ENCODE measurements at places on chromosomes 2 and 18.

GRCh38 chr2:138267902-138268254 lies 233.7 kb upstream of the SPOPL start:
- H3K27me3 ChIP-seq = no peaks in the 10 kb centered on the region
- no peak overlapping the region for H3K27ac ChIP-seq
- H3K36me3 ChIP-seq = no peaks in the 10 kb centered on the region
- no peak for DNase-seq
- H3K4me3 ChIP-seq = no peak overlapping the region

- H3K36me3 ChIP-seq = no peaks in the 10 kb centered on the region
- H3K4me3 ChIP-seq = no peak overlapping the region
- no peaks in the 10 kb centered on the region for H3K27me3 ChIP-seq
- no peak overlapping the region for H3K27ac ChIP-seq
Measured at GRCh38 chr2:46241344-46241743, 55.9 kb upstream of the EPAS1 start.

DNA sequence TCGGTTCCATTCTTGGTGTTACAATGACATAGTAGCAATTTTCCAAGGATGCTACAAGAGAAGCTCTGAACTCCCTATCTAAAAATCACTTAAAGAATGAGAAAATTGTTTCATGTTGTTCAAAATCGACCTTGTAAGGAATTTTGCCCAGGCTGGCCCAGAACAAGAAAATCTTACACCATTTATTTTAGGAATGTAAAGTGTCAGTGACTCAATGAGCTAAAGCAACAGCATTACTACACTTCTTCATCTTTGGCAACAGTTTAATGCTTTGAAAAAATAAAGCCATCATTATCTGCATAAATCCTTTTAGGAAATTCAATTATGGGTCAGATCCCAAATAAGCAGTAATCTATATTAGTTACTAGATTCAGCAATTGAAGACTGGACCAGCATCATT lies 38.6 kb downstream of the SLC25A12 start:
- H3K4me1 ChIP-seq = no peaks in the 10 kb centered on the region
- peaks cover 37% of the 10 kb centered on the region for H3K36me3 ChIP-seq
- H3K4me3 ChIP-seq = no peak overlapping the region
- H3K27ac ChIP-seq = no peak overlapping the region
- DNase-seq = no peak

GRCh38 chr2:226953206-226953605 lies 117.4 kb downstream of the RHBDD1 start:
- H3K4me3 ChIP-seq = no peak overlapping the region
- no peak for DNase-seq

DNA sequence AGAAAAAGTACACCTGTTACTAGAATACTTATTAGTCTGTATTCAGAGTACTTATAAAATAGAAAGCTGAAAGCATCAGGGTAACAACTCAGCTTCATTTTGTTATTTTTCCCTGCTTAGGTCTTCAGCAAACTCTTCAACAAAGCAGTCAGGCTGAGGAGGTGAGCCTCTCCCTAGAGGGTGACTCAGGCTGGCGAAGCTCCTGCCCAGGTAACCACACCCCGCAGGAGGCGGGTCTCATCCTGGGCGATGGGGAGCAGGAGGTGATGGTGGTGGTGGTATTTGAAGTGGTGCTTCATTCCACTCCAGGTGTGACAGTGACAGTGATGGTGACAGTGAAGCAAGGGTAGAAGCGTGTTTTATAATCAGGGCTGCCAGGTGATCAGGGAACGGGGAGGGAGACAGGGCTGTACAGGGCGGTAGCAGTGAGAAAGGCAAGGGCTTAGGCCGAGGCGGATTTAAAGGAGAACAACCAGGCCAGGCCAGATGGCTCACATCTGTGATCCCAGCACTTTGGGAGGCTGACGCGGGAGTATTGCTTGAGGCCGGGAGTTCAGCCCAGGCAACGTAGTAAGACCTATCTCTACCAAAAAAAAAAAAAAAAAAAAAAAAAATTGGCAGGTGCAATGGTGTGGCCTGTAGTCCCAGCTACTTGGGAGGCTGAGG lies 127.1 kb downstream of the SOCS6 start:
- no peak for DNase-seq
- H3K27ac ChIP-seq = no peak overlapping the region
- H3K27me3 ChIP-seq = no peaks in the 10 kb centered on the region

DNA sequence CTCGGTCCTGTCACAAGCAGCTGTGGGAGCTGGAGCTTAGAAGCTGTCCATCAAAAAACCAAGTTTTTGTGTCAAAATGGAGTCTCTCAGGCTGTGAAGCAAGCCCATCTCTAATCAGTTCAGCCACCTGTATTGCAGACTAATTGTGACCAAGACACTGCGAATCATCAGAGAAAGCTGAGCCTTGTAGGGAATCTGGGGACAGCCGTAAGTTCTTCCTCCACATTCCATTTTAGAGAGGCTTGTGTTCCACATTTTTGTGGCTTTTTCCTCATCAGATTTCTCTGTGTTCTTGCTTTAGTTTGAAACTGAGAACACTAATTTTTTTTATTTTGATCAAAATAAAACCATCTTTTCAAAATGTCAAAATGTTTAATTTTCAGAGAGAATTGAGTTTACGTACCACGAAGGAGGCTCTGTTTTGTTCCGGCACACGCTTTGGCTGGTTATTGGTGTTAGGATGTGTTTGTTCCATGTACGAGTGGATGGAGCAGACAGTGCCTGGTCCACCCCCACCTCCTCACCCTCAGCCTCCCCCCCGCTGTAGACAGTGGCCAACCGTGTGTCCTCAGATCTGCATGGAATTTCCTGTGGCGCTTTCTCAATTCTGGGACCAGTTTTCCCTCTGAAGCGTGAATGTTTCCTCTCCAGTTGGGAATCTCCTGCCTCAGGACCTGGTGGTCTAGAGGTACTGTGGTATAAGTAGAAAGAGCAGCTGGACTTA lies 140.8 kb downstream of the AGAP1 start:
- no peak for DNase-seq
- H3K4me3 ChIP-seq = no peak overlapping the region
- H3K4me1 ChIP-seq = no peaks in the 10 kb centered on the region
- peaks cover 8% of the 10 kb centered on the region for H3K27me3 ChIP-seq
- no peak overlapping the region for H3K27ac ChIP-seq
- H3K36me3 ChIP-seq = no peaks in the 10 kb centered on the region

DNA sequence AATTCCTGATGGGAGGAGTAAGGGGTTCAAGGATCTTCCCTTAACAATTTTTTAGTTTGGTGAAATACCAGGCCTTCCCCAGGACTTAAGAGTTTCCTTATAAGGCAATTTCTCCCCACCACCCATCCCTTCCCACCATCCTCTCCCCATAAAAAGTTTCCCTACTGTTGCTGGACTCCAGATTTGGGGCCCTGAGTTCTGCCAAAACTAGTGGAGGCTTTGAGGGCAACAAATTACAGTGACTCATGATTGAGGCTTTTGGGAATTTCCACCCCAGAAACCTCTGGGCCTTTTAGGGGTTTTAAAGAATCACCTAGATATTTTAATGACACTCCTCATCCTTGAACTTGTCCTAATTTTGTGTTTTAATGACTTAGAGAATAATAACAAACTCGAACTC lies 14.3 kb upstream of the EN1 start:
- H3K4me1 ChIP-seq = no peaks in the 10 kb centered on the region
- peaks cover 4% of the 10 kb centered on the region for H3K27me3 ChIP-seq
- no peak for DNase-seq
- no peaks in the 10 kb centered on the region for H3K36me3 ChIP-seq
- H3K27ac ChIP-seq = no peak overlapping the region

GRCh38 chr2:189298038-189298437 lies 118.5 kb upstream of the COL5A2 start:
- H3K27me3 ChIP-seq = no peaks in the 10 kb centered on the region
- H3K4me3 ChIP-seq = no peak overlapping the region
- DNase-seq = no peak
- peak overlapping the region; percentile 15 for H3K27ac ChIP-seq
- H3K36me3 ChIP-seq = no peaks in the 10 kb centered on the region

GRCh38 chr2:58063641-58064040 lies 17.0 kb downstream of the VRK2 start:
- no peak overlapping the region for H3K4me3 ChIP-seq
- H3K4me1 ChIP-seq = no peaks in the 10 kb centered on the region

DNA sequence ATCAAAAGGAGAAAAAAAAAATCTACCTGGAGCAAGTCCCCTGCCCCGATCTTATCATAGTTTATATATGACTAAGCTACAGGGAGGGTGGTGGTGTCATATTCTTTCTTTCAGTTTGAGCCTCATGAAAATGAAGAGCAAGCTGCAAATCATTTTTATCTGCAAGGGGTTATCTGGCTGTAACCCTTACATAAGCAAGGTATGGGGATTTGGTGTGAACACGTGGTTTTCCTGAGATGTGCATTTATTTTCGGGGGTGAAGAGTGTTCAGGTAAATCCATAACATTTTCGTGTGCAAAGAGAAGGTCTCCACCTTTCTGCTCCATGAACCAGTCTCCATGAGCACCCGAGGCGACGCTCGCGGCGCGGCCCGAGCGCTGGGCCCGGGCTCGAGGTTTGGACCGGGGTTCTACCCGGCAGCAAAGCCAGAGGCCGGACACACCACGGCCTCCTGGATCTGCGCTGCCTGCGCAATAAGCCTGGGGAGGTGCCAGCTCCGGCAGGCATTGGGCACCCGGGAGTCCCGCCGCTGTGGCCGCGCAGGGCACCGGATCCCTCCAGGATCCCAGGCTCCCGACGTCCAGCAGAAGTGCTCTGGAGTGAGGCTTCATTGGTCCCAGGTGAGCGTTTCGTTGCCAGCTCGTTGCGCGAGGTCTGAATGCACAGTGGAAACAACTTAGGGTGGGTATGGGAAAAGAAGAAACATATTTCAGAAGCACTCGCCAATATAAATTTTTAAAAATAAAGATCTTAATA lies 36.1 kb upstream of the GPD2 start:
- no peak for DNase-seq
- H3K36me3 ChIP-seq = no peaks in the 10 kb centered on the region
- peaks cover 21% of the 10 kb centered on the region for H3K4me1 ChIP-seq
- no peaks in the 10 kb centered on the region for H3K27me3 ChIP-seq

DNA sequence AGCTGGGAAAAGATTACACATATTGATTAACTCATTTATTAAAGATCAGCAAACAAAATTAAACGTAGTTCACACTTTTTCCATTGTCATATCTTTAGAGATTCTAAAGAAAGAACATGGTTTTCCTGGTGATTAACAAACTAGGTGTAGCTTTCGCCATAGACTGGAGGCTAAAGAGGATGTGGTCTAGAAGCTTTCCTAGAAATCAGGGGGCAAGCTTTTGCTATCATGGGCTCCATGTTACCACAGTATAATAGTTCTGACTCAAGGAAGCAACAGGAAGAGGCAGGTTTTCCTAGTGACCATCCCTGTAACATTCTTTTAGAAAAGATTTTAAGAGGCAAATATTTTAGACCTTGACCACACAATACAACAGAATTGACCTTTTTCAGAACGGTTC lies 232.7 kb downstream of the METTL4 start:
- H3K27ac ChIP-seq = no peak overlapping the region
- H3K4me3 ChIP-seq = no peak overlapping the region
- no peaks in the 10 kb centered on the region for H3K27me3 ChIP-seq
- H3K36me3 ChIP-seq = no peaks in the 10 kb centered on the region
- H3K4me1 ChIP-seq = peaks cover 5% of the 10 kb centered on the region

DNA sequence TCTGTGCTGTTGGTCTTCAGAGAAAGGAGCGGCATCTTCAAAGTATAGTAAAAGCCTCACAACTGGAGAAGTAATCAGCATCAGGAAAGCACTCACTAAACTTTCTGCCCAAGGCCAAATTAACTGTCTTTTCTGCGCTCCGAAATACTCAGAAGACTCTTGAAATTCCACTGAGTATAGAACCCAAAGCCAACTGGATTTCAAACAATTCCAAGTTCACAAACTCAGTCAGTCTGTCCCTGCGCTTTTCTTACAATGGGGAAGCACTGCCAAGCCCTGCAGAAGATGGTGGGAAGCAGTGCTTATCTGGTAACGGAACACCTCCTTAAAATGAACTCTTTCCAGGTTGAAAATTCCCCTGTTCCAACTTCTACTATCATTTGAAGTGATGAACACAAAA lies 193.5 kb downstream of the NCKAP5 start:
- no peak overlapping the region for H3K27ac ChIP-seq
- no peaks in the 10 kb centered on the region for H3K36me3 ChIP-seq
- no peak overlapping the region for H3K4me3 ChIP-seq
- H3K4me1 ChIP-seq = no peaks in the 10 kb centered on the region
- H3K27me3 ChIP-seq = no peaks in the 10 kb centered on the region
- no peak for DNase-seq

Data from DND-41 (cell line).